Forelimb muscle (tissue), 1 donor: ENCODE measurements at places on chromosomes 4 and X. TPM values are rescaled to one million over a fixed set of nuclear protein-coding genes. Genes with fewer than 3 reads are reported as not detected.

GRCh38 chr4:105780176-105780575, 71.6 kb downstream of the GSTCD start:
- no peak for DNase-seq

DNA sequence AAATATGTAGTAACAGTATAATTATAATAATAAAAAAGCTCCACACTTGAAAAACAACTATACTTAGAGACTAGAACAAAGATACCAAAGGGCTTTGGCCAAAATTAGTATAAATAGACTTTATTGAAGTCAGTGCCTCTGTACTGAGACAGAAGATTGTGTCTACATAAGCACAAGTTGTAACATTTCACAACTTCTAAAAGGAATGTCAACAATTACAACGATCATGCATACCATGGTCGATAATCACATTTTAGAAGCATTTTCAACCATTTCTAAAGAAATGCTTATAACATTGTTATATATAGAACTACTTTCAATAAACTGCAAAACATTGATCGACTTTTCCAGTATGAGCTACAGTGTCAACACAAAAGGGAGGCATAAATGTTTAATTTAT, 57.0 kb downstream of the DHX15 start:
- no peak for DNase-seq

DNA sequence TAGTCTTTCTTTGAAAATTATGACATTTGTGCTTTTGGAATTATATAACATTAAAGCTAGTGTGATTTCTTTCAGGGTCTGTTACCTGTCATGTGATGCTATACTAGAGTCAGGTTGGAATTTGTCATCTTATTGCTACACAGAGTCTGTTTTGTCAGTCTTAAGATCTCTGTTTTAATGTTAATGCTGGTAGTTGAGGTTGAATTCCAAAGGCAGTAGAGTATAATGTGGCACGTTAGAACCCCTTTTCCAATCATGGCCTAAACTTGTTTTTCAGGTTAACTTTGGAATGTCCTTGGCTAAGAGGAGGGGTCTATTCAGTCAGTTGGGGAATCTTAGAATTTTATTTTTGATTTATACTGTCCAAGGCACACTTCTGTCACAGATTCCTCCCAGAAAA, 258.5 kb downstream of the PABPC4L start:
- DNase-seq, result no peak

- no peak for DNase-seq
Measured at GRCh38 chr4:10640561-10641201, 43.9 kb downstream of the CLNK start.

GRCh38 chr4:25702848-25703247, 47.2 kb downstream of the SLC34A2 start:
- no peak for DNase-seq

DNA sequence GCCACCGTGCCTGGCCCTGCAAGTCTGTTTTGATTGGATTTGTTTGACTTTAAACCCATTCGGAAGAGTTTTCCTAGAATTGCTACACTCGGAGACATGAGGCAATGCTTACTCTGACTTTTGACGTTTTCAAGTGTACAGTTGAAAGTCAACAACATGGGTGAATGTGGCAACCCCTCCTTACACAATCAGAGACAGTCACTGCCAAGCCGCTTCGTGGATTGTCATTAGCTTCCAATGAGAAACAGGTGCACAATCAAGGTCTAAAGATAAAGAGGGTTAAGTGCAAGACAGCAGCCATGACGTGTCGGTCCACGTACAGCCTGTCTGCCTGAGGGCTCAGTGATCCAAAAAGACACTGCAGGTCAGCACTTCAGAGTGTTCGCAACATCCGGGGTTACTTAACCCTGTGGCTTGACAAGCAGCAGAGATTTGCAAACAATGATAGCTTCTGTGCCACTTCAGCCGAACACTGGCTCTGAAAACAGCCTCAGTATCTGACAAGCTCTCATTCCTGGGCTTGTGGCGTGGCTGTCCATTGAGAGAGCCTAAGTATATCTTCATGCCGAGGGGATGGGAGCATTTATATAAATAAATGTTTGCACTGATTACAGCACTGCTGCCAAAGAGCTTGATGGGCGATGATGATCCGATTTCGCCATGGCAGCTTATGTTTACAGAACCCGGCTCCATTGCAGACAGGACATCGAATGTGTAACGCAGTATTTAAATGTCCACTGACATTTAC, 180.0 kb downstream of the DHRSX start:
- no peak for DNase-seq

- DNase-seq, result no peak
Measured at GRCh38 chr4:188370777-188371176, 231.5 kb downstream of the TRIML1 start.

DNA sequence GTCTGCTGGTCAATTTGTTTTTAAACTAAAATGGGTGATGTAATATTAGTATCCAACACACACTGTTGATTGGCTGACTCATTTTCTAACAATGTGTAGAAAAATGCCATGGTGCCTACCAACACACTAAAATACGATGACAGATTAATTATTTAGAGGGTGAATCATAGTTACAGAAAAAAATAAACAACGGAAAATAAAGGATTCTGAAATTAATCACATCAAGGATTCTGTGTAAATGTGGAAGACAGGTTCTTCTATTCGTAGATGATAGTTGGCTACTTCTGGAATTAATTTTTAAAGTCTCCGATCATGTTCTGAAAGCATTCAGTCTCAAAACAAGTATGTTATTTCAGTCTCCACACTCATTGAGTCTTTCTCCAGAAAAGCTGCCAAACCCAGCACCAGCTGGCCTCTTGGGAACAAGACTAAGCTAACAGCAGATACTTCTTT, 8.2 kb upstream of the IQCM start:
- no peak for DNase-seq

DNA sequence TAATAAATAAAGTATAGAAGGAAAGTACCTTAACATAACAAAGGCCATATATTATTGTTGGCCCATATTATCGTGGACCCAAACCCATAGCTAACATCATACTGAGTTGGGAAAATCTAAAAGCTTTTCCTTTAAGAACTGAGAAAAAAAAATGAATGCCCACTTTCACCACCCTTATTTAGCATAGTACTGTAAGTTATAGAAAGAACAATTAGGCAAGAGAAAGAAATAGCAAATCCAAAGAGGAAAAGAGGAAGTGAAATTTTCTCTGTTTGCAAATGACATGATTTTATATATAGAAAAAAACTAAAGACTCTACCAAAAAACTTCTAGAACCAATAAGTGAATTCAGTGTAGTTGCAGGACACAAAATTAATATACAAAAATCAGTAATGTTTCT, 1854.6 kb downstream of the PCDH7 start:
- DNase-seq, result no peak

DNA sequence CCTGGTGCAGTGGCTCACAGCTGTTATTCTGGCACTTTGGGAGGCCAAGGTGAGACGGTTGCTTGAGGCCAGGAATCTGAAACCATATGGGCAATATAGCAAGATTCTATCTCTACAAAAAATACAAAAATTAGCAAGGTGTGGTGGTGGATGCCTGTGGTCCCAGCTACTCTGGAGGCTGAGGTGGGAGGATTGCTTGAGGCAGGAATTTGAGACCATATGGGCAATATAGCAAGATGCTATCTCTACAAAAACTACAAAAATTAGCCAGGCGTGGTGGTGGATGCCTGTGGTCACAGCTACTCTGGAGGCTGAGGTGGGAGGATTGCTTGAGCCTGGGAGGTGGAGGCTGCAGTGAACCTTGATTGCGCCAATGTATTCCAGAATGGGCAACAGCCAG, 2.3 kb downstream of the ADGRG4 start:
- DNase-seq, result no peak

- DNase-seq, result no peak
Measured at GRCh38 chrX:51440365-51440764, 56.0 kb downstream of the NUDT11 start.

GRCh38 chr4:165379678-165380064, 863 bp downstream of the CPE start:
- no peak for DNase-seq

GRCh38 chr4:100295792-100296191, 105.5 kb upstream of the DDIT4L start:
- DNase-seq, result no peak

DNA sequence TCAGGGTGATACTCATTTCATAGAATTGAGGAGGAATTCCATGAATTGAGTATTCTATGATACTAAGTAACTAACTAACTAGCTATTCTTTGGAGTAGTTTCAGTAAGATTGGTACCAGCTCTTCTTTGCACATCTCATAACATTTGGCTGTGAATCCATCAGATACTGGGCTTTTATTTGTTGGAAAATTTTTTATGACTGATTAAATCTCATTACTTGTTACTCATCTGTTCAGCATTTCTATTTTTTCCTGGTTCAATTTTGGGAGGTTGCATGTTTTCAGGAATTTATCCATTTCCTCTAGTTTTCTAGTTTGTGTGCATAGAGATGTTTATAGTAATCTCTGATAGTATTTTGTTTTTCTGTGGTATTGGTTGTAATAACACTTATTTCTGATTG, 70.8 kb upstream of the FREM3 start:
- DNase-seq, result no peak

GRCh38 chr4:152937336-152938236, 1.5 kb downstream of the FHDC1 start:
- DNase-seq, result no peak

DNA sequence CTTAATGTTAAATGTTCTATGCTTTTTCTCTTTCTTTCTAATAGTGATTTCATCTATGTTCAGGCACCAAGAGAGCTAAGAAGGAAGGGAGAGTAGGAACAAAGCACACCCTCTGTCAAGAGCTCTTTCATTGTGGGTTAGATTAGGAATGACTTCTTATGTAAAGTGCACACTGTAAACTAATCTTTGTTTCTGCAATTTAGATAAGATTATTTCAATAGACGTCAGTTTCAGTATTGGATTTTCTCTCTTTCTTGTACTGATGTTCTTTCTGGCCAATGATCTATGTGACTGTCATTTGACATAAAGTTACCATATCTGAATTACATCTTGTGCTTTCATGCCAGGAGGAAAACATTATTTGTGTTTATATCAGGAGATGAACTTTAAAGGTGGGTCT, 48.2 kb downstream of the ATOH1 start:
- DNase-seq, result no peak

DNA sequence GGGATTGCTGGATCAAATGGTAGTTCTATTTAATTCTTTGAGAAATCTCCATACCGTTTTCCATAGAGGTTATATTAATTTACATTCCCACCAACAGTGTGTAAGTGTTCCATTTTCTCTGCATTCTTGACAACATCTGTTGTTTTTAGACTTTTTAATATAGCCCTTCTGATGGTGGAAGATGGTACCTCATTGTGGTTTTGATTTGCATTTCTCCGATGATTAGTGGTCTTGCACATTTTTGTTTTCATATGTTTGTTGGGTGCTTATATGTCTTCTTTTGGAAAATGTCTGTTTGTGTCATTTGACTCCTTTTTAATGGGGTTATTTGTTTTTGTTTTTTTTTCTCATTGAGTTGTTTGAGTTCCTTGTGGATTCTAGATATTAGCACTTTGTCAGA, 75.3 kb upstream of the PUDP start:
- DNase-seq, result no peak

The KLHL2 gene
- polyA plus RNA-seq, result 6.6 TPM

The LAP3 gene
- polyA plus RNA-seq, result 43.2 TPM

The CACNA1F gene
- 0.03 TPM for polyA plus RNA-seq

The NAT8L gene
- polyA plus RNA-seq, result 4.3 TPM

The TLR10 gene
- polyA plus RNA-seq, result 0.42 TPM

The SPRY1 gene
- 147 TPM for polyA plus RNA-seq

The GATA1 gene
- polyA plus RNA-seq, result 0.22 TPM
